ENCODE measurements at places on chromosomes 5 and 9.

DNA sequence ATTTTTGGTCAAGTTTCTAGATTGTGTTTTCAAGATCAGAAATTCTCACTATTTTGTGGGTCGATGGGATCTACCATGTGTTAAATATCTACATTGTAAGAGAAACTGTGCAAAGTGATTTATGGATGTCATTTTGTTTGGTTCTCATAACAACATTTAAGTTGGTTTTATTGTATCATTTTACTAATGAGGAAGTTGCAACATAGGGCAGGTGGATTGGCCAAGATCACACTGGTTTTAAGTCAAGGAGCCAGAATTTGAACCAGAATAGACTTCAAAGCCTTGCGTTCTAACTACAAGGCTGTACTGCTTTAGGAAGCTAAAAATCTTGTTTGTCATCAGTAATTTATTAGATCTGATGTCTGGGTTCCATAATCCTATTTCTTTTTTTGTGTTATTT lies 23.4 kb downstream of the SH3TC2 start:
- DNase-seq = no peak

DNA sequence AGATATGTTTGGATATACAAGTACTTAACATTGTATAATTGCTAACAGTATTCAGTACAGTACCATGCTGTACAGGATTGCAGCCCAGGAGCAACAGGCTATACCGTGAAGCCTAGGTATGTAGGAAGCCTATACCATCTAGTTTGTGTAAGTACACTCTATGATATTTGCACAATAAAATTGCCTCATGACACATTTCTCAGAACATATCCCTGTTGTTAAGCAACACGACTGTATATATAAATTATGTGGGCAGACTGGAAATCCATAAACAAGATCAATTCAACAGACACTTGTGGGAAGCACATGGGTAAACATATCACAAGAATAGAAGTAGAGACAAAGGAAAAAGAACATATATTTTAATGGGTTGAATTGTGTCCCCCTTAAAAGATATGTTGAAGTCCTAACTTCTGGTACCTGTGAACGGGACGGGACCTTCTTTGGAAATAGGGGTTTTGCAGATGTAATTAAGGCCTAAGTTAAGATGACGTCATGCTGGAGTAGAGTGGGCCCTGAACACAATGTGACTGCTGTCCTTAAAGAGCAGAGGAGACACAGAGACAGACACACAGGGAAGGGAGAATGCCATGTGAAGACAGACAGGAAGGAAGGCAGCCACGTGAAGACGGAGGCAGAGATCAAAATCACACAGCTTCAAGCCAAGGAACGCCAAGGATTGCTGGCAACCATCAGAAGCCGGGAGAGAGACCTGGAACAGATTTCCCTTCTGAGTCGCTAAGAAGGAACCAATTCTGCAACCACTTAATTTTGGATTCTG lies 76.3 kb downstream of the SCAI start:
- DNase-seq = no peak

- no peak for DNase-seq
These were observed 129.2 kb upstream of the TRPM3 start for GRCh38 chr9:71250581-71250980.

DNA sequence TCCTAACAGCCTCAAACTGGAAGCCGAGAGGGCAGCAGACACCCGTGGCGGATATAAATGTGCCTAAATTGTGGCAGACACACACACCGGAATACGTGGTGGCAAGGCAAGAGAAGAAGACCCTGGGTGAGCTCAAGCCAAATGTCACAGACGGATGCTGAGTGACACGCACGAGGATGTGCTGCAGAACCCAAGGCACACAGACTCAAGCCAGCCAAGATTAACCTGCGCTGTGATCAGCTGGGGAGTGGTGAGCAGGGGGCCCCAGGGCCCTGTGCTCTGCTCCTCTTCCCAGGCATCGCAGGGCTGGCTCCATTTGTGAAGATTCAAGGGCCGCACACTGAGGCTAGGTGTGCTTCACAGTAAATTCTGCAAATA lies 16.4 kb downstream of the SEMA4D start:
- DNase-seq = no peak

GRCh38 chr5:112867411-112867810 lies 6.3 kb downstream of the SRP19 start:
- DNase-seq = no peak

DNA sequence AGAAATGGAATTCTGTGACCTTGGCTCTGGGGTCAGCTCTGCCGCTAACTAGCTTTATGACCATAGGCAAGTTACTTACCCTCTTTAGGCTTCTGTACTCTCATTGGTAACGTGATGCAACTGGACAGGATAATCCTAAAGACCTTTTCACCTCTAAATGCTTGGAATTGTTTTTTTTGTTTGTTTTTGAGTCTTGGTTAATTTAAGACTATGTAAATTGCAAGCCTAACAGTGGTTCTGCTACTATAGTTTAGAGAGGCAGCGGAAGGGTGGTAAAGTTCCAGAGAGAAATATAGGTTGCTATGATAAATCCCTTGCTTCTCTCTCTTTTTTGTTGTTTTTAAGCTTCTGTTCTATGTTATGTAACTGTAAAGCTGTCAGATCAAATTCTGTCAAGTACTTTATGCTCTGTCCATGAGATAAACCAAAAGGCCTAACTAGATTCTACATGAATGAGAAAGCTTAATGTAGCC lies 17.6 kb downstream of the FAM169A start:
- no peak for DNase-seq

- no peak for DNase-seq
These were observed 76.3 kb downstream of the AMBP start for GRCh38 chr9:114001794-114002261.

- no peak for DNase-seq
These were observed 21.1 kb upstream of the ISCA1 start for GRCh38 chr9:86303316-86303975.

- DNase-seq = no peak
These were observed 78.2 kb downstream of the ATP10B start for GRCh38 chr5:160773646-160774410.

DNA sequence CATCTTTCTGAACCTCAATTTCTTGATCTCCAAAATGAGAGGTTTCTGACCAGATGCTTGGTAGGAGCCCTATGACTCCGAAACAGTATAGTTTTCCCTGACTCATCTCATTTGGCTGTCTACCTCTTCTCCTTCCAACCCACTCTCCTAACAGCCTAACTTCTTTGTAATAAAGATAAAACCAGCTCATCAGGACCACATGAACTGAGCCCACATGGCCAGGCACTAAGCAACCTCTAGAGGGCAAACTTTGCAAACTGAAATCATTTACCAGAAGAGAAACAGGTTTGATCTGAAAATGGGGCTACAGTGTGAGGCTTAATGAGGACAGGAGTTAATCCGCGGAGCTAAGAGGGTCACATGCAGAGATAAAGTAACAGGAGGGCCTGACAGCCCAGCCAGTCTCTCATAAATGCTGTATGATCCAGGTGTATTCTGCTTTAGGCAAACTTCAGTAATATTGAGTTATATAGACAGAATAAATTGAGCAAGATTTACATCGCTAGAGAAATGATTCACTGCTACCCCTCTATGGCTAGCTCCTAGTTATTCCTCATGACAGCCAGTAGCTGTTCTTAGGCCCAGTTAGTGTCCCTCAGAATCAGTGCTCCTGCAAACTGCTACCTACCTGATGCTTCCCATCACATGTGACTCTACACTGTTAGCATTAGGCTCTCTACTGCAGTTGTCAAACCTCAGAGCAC lies 64.6 kb downstream of the ABCA1 start:
- peak; percentile 40 for DNase-seq

- no peak for DNase-seq
These were observed 46.5 kb upstream of the NR5A1 start for GRCh38 chr9:124553738-124554137.

DNA sequence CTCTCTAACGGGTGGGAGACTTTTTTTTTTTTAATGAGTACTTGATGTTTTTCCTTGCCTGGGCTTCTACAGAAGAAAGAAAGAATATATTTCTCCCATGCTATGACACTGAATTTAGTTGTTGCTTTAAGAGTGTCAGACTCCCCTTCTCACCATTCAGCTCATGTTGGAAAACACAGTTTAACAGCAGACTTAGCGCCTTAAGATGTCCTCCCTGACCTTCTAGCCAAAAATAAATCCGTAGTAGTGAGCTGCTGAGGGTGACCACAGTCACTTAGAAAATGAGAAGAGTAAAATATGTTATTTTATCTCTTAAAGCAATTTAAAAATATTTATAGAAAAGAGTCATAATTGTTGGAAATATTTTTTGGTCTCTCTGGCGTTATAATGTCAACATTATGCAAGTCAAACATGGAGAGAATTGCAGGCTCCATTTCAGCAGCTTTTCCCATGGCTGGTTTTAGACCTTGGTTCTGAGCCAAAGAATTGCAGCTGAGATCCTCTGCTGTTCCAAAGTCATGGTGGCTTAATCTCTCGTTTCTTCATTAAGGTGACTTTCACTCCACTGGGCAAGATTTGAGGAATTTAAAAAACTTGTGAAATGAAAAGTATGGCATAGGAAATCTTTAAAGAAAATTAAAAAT lies 143.5 kb downstream of the GHR start:
- no peak for DNase-seq
